Suppressor macrophage (primary cell): ENCODE measurements at places on chromosomes 13 and 19.

DNA sequence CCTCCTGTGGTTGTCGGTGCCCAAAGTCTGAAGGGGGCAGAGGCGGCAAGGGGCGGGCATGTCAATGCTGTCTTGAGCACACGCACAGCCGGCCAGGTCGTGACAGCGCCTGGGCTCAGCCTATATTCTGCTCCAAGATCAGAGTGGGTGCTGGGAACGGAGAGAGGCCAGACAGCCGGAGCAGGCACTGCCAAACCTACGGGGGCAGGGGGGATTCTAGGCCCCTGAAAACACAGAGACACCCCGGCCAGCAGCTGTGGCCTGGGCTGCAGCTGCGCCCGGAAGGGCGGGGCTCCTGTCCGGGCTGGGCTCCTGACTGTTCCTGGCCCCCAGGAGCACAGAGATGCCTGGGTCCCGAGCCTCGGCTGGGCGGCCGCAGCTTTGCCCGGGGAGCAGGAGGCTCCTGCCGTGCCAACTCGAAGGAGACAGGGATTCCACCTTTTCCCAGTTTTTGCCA lies 2662.9 kb upstream of the PCDH20 start:
- no peak for DNase-seq

- DNase-seq, result no peak
These were observed 21.4 kb downstream of the MAP2K2 start for GRCh38 chr19:4102339-4103079.

DNA sequence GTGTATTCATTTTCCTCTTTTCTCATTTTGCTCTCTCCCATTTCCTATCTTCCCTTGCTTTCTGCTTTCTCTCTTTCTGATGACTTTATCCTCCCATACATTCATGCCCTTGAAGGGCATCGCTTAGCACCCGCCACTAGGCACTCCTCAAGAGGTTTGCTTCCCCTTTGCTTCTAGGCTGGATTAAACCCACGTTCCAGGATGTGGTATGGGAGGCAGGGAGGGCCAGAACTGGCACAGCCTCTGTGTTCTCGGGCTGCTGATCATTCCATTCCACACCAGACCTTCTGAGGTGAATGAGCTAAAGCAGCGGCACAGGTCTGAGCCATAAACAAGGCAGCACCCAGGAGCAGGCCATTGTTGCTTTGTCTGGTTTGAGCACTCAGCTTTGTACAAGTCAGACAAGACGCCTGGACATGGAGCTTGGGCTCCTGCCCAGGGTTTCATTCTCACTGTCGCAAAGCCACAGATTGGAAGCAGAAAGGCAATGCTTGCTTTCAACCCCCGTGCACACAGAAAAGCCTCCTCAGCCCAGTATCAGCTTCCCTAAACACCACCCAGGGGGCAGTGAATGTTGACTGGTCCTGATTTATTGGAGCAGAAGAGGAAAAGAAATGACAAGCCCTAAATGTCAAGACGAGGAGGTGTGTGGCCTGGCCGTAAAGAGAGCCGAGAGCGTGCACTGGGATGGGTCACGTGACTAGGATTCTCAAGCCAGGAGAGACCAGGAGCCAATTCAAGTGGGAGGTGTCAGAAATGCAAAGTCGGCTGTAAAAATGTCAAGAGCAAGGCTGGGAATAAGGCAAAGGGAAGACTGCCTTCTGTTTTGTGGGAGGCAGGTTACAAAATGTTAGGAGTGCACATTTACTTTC lies 218.0 kb upstream of the SERP2 start:
- DNase-seq, result peak; percentile 34

DNA sequence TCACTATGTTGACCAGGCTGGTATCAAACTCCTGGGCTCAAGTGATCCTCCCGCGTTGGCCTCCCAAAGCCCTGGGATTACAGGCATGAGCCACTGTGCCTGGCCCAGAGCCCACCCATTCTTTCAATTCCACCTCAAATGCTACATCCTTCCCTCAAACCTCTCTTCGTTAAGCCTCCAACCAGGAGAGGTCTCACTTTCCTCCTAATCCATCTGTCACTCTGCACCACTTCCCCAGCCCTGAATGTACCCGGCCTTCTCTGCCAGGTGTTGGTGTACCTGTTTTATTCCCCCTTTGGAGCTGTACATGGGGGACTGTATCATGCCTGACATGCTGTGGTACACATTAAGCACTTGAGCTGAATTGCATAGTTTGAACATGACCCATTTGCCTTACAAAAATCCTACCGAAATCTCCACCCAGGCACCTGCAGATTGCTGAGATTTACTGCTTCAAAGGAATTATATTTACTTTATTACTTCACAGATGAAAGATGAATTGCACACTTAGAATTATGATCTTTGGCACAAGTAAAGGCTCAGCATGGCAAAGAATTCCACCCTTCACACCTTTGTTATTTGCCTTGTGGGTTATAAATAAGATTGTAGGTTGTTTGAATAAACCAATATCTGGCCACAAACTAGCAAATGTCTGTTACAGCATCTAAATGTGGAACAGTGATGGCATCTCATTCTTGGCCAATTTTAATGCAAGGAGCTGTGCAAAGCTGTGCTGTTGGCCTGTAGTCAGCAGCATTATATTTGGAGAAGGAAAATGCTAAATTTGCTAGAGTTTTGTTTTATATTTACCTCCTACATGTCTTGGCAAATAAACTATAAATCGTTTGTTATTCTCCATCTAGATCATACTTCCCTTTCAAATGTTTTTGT lies 15.6 kb upstream of the WASF3 start:
- DNase-seq, result no peak

GRCh38 chr13:98189841-98190505 lies 12.9 kb upstream of the RNF113B start:
- DNase-seq, result peak; percentile 1

DNA sequence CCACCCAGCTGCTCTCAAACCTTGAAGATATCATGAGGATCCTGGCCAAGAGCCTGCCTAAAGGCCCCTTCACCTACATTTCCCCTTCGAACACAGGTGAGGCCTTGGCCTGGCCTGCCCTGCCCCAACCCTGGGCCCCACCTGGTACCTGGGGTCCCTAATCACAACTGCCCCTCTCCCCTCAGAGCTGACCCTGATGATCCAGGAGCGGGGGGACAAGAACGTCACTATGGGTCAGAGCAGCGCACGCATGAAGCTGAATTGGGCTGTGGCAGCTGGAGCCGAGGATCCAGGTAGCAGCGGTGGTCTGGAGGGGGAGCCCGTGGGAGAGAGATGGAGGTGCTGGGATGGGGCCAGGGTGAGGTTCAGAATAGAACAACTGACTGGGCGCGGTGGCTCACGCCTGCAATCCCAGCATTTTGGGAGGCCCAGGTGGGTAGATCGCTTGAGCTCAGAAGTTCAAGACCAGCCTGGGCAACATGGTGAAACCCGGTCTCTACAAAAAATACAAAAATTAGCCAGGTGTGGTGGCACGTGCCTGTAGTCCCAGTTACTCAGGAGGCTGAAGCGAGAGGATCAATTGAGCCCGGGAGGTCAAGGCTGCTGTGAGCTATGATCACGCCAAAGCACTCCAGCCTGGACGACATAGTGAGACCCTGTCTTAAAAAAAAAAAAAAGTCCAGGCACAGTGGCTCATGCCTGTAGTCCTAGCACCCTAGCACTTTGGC lies 17.5 kb downstream of the DDX39A start:
- no peak for DNase-seq

GRCh38 chr19:11452620-11453310 lies 17.3 kb downstream of the PRKCSH start:
- DNase-seq, result peak; percentile 16

DNA sequence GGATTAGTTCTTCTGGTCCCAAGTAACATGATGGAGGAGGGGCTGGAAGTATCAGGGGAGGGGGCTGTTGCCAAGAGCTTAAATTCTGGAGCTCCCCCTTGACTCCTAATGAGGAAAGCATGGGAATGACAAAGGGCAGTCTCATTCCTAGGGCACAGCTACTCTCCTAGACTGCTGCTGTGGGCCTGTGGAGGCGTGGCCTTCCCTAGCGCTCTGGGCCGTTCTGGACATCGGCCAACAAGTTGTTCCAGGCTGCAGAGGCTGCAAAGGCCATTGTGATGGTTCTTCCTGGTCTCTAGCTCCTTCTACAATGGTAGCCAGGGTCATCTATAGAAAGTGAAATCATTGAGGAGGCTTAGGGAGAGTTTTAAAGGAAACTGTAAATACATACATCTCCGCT lies 916.6 kb downstream of the DIAPH3 start:
- DNase-seq, result no peak

DNA sequence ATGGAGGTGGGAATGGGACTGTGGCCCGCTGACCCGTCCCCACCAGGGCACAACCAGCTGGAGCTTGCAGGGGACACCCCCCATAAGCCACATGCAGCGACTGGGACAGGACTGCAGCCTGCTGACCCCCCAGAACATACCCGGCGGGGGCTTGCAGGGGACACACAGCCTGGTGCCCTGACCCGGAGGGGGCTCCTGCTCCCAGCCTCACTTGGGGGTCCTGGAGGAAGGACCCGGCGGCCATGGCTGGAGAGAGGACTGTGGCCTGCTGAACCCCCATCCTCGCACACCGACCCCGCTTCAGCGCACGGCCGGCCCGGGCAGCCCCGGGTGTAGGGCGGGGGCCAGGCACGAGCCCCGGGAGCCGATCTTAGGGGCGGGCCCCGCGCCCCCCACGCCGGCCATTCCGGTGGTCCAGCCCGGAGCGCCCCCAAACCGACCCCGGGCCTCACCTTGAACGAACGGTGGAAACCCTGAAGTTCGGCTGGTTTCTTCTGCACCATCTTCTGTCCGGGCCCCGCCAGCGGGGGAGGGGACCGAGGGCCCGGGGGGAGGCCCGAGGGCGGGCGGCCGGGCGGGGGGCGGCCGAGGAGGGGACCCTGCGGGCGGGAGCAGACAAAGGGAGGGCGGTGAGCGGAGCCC lies 574 bp downstream of the MKNK2 start:
- no peak for DNase-seq

- no peak for DNase-seq
These were observed 4.7 kb downstream of the MAB21L1 start for GRCh38 chr13:35471706-35472322.

- DNase-seq, result no peak
These were observed 140.9 kb upstream of the UBL3 start for GRCh38 chr13:29991343-29991742.

DNA sequence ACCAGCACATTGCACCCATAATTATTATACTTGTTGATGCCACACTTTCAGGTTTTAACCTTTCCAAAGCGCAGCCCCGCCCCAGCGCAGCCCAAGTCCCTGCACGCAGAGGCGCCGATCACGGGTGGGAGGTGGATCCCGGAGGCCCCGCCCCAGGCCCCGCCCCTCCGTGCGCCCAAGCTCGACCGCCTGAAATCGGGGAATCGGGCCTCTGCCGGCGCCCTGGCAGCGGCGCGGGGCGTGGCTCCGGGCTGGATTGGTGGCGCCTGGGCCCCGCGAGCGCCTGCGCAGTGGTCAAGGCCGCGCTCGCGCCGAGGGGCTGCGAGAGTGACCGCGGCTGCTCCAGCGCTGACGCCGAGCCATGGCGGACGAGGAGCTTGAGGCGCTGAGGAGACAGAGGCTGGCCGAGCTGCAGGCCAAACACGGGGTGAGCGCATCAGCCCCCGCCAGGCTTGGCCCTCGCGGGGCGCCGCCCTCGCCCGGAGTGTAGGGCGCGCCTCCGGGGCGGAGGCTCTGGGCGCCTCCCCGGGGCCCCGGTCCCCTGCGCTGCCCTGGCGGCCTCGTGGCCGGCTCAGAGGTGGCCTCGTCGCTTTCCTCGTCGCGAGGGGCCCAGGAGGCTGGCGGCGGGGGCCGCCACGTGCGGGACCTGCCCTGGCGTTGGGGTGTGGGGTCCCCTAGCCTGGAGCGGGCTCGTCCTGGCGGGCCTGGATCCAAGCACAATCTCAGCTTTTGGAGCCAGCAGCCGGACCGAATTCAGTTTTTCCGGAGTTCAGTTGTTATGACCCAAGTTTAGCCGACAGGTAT lies at the start of gene PDCD5:
TSS of gene PDCD5 (plus strand) at position 290 of the 804 bp plus-strand sequence. CDS start at position 362, 72 bp downstream.
- DNase-seq, result peak; percentile 98

- no peak for DNase-seq
These were observed 11.3 kb upstream of the INSL3 start for GRCh38 chr19:17832443-17833208.
